ENCODE measurements at places on chromosomes 12 and 14.

DNA sequence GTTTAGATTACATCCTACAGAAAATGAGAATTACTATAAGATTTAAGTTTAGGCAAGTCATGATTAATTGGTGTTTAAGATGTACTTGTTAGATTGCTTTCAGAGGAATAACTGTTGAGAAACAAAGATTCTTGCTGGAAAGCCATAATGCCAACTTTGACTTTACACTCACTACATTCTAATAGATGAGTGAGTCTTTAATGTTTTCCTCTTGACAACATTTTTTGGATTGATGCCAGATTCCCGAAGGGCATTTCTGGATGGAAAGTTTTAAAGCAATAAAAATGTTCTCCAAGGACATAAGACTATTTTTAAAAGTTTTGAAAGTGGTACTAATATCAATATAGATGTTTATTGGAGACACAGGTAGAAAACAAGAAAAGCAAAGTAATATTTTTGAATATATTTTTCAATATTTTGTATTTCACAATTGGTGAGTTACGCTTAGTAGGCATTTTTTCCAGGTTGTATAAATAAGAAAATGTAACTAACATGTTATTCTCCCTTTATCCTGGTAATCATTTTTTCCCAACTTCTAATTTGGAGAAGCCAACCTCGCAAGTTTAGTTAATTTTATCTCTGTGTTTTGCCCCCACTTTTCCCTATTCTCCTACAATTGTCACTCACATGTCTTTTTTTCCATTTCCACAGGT is 307.3 kb downstream of the CEP128 start:
- DNase-seq = no peak

GRCh38 chr12:106284358-106285105 is 18.0 kb upstream of the TCP11L2 start:
- no peak for DNase-seq

GRCh38 chr14:105299654-105300541 is 903 bp downstream of the BRF1 start:
- peak; percentile 72 for DNase-seq

DNA sequence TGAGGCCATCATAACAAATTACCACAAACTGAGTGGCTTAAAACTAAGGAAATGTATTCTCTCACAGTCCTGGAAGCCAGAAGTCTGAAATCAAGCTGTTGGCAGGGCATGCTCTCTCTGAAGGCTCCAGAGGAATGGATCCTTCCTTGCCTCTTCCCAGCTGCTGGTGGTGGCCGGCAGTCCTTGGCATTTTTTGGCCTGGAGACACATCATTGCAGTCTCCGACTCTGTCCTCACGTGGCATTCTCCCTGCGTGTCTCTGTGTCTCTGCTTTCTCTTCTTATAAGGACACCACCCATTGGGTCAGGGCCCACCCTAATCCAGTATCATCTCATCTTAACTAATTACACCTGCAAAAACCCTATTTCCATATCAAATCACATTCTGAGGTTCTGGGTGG is 206.1 kb downstream of the SLC41A2 start:
- DNase-seq = no peak

- no peak for DNase-seq
These were observed 808.1 kb upstream of the FBXO33 start for GRCh38 chr14:40240245-40240859.

DNA sequence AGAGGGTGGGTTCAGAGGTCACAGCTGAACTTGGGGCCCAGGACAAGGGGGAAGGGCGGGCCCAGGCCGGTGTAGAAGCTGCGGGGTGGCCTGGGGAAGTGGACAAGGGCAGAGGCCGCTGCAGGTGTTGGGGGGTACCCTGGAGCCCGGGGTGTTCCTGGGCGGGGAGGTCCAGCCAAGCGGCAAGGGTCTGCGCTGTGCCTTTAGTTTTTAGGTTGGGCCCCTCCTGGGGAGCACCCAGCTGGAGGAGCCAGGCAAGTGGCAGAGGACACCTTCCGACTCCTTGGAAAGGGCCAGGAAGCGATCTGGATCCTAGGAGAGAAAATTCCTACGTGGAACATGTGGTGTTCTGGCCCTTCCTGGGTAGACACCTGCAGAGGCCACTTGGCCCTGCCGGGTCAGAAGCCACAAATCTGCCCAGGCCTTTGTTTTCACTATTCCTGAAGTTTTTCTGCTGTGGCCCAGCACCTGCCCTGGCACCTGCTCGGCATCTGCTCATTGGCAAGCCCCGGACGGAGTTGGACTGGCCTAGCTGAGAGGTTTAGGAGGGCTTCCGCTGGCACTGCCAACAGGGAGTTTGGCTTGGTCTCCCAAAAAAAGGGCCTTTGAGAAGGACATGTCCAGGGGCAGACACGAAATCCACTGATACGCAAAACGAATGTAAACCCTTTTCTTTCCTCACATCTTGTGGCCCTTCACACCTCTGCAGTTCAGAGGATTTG is 61.1 kb downstream of the SMUG1 start:
- no peak for DNase-seq

DNA sequence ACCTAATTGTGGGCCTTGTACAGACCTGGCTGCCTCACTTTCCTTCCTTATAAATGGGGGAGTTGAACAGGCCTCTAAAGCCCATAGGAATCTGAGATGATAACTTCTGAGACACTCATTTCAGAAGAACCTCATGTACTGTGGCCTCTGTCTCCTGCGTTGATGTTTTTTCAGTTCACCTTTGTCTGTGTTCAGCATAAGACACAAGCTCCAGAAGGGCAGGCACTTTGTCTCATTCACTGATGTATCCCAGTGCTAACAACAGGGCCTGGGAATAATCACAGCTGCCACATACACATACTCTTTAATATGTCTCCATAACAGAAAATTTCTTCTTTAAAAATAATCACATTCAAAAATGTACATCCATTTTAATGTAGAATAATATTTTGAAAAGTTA is 3.3 kb downstream of the FGD6 start:
- no peak for DNase-seq

DNA sequence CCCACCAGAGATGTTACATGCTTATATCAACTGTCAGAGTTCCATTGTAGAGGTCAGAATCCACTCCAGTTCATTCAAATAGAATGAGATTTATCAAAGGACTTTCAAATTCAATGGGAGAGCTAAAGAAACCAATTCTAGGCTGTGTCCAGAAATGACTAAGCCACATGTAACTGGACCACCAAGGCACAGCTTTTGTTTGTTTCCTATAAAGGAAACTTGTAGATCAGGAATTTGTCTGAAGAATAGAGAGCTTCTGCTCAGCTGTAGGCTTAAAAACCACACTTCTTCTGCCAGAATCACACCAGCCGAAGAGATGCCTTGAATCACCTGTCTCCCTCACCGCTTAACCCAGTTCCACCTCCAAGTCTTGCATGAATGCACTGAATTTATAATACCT is 134.0 kb upstream of the NEDD1 start:
- DNase-seq = no peak

DNA sequence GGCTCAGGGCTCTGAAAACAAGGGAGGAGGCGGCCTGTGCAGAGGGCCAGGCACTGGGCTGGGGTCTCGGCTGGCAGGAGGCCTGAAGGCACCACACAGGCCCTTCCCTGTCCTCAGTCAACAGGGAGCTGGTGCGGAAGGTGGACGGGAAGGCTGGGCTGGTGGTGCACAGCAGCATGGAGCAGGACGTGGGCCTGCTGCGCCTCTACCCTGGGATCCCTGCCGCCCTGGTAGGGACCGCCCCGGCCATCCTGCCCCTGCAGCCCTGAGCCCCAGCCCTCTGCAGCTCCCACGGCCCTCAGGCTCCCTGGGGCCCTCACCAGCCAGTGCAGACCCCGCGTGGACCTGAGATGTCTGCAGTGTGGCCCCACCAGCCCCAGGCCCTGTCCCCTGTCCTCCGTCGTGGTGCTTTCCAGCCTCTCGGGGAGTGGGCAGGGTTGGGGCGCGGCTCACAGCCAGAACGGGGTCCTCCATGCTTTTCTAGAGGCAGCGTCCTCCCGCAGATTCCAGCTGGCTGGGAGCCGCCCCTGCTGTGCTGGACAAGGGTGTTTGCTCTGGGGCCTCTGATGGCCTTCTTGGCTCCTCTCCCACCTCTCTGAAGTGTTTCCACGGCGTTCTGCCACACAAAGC is 18.1 kb downstream of the ASPG start:
- peak; percentile 48 for DNase-seq

DNA sequence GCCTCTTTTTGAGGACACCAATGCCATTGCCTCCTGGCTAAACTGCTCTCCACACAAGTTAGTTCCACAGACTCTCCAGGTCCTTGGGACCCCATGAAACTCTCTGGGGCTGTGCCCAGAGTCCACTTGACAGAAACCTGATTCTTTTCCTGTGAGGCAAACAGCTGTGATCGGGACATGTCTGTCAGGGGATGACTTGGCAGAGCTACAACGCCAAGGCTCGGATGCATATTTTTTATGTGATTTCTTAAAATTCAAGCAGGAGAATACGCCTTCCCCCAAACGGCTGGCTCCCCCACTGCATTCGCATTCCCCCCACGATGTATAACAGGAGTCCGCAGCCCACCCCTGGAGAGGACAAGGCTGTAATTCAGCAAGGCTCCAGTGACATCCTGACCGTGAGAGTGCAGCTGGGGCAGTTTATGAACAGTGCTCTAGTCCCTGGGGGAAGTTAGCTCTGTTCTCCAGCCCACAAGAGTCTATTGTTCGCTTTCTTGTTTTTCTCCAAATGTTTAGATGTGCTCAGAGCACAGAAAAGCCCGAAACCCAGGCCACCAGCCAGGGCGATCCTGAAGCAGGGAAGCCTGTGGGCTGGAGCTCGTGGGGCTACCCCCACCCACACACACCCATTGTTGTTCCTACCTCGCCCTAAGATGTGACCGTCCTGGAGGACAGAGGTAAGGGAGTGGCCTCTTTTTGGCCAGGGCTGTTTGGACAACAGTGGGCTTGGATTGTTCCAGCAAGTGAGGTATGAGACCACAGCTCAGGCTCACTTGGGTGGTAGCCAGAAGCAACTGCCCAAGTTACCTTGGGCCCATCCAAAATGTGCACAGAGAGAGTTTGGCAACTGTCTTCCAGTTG is 159.5 kb downstream of the ZFP36L1 start:
- DNase-seq = no peak

DNA sequence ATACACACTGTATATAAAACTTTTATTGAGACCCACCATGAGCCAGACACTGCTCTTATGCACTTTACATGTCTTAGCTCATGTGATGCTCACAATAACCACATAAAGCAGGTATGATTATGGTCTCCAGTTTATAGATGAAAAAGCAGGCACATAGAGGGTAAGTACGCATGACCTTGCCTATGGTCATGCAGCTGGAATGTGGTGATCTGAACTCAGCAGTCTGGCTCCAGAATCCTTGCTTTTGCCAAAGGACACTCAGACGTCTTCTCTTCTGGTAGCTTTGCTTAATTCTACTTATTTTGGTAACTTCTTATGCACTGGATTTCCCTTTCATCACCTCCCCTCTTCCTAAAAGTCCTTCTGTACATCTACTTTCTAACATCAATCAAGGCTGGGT is 103.3 kb upstream of the CRY1 start:
- no peak for DNase-seq

GRCh38 chr14:91315844-91316267 is 71.4 kb upstream of the GPR68 start:
- no peak for DNase-seq

DNA sequence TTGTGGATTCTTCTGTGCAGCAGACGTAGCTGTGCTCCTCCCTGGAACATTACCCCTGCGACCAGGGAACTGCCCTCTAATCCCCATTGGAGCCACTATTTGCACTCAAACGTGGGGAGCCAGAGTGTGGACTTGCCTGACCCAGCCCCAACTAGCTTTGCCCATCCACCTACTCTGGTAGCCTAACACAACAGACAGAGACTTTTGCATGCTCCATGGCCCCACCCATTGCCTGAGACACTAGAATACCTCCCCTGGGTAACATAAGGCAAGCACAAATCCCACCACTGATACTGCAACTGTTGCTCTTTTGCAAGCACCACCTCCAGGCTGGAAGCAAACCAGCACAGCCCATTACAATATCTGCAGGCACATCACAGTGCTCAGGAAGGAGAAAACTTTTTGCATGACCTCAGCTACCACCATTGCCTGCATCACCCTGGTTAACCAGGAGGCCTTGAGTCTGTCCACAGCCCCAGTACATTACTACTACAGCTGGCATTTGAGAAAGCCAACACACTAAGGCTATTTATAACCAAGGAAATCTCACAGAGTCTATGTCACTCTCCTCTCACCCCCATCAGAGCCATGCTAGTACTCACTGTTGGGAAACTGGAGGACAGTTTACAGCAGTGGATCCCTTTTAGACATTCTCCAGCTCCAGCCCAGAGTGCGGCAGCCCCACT is 15.0 kb downstream of the CEP128 start:
- no peak for DNase-seq

DNA sequence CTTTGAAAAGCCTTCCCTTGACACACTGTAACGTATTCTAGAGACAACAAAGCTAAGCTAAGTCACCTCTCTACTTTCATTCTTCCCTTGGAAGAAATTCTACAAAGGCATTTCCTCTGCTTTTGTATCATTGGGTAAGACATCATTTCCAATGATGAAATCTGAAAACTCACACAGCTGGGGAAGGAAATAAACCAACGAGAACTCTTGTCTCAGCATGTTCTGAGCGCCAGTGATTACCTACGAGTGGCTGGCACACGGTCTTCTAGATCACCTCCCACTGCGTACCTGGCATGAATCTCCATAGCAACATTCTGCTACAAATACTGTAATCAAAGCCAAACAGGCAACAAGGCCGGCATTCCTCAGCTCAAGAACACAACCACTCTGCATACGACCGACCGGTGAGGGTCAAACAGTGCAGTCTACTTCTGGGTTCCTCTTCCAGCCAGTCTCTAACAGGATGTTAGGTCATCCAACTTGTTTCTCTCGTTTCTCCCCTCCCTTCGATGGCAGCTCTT is 7.6 kb downstream of the VPS37B start:
- DNase-seq = peak; percentile 84

DNA sequence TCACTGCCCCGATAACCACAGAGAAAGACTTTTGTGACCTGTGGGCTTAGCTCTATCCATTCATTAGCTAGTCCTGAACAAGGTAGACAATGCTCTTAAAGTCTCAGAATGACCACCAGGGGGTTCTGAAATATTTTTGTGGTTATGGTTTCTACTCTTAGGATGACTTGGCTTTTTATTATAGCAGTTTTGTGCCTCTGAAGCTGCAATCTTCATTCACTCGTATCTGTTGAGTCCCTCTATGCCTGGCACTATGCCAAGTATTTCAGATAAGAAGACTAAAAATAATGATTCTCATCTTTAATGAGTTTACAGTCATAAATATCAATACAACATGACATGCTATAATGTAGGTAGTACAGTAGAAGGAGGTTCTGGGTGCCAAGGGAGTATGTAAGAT is 130.8 kb upstream of the TRHDE start:
- no peak for DNase-seq

GRCh38 chr12:78703820-78704525 is 160.6 kb upstream of the SYT1 start:
- DNase-seq = no peak

- no peak for DNase-seq
These were observed 17.7 kb downstream of the PLEKHG3 start for GRCh38 chr14:64721899-64722298.

GRCh38 chr12:18250313-18250916 is 10.9 kb upstream of the PIK3C2G start:
- no peak for DNase-seq

- no peak for DNase-seq
These were observed 717.8 kb downstream of the TMTC2 start for GRCh38 chr12:83404521-83404920.

All from lower lobe of right lung (tissue), 2 donors.